ENCODE measurements at places on chromosomes 4 and X.
A peak's percentile ranks its signal among the peaks of the same experiment; 100 is the strongest.

GRCh38 chr4:147772056-147772455 is 40.2 kb downstream of the ARHGAP10 start:
- DNase-seq, result no peak

DNA sequence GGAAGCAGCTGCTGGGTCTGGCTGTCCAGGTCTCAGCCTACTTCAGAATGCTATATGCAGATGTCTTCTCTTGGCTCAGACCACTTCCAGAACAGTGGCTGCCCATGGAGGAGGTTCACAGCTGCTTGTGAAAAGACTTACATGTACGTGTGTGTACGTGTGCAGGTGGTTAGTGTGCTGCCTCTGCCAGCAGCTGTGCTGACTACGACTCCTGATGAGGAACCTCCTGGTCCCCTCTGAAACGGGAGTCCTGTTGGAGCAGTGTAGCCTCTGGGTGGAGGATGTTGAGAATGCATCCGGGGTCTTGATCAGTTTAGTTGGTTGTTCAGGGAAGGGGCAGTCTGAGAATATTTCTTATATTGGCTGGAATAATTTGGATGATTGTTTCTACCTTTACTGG is 155.9 kb upstream of the WDR1 start:
- DNase-seq, result no peak

DNA sequence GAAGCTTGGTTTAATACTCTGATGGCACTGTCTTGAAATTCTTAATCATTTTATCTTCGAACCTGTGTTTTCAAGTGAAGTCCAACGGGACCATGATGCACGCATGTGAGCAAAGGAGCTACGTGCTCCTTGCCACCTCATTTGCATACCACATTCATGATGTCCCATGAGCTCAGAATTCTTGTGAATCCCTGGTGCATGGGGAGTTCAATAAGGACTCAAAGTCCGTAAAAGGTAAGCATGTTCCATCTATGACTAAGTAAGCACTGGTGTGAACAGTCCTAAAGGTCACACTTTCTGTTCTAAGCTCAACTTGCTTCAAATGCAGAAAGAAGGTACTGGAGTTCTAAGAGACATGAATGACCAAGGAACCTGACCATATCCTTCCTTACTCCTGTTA is 13.1 kb upstream of the GPM6B start:
- DNase-seq, result no peak

GRCh38 chrX:9379697-9380551 is 84.9 kb upstream of the TBL1X start:
- DNase-seq, result no peak

GRCh38 chrX:101203761-101204351 is 15.7 kb upstream of the DRP2 start:
- no peak for DNase-seq

- DNase-seq, result peak; percentile 40
Observed at GRCh38 chrX:136028383-136028984, 43.2 kb downstream of the SLC9A6 start.

GRCh38 chr4:145498430-145498829 is 16.8 kb downstream of the SMAD1 start:
- no peak for DNase-seq

- no peak for DNase-seq
Observed at GRCh38 chrX:139680356-139680755, 27.6 kb downstream of the MCF2 start.

GRCh38 chr4:72295966-72296557 is 264.3 kb downstream of the NPFFR2 start:
- no peak for DNase-seq

- no peak for DNase-seq
Observed at GRCh38 chr4:96776920-96777527, 937.1 kb downstream of the PDHA2 start.

DNA sequence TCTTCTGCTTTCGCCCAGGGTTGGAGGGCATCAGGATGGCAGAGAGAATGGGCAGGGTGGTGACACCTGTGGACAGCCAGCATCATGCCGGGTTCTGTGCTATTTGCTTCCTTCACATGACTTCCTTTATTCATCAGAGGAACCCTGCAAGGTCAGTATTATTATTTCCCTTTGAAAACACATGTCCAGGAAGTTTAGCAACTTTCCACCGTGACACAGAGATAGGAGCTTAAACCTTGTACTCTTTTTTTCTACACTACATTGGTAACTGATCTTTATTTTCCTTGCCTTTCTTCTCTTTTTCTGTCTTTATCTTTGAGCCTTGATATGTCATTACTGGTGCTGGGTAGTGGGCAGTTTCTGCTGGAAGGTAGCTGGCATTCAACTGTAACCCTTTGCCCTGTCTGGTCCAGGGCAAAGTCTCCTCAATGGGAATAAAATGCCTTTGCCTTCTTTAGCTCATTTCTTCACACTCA is 5.0 kb upstream of the MGST2 start:
- peak; percentile 29 for DNase-seq

- DNase-seq, result no peak
Observed at GRCh38 chr4:26412381-26413372, 77.6 kb downstream of the CCKAR start.

Measured in bone marrow (tissue), 2 donors.